Fibroblast of upper back skin (primary cell): ENCODE measurements at places on chromosomes 16 and 17.
A peak's percentile ranks its signal among the peaks of the same experiment; 100 is the strongest.

- no peak for DNase-seq
These were observed 290.0 kb downstream of the HAPSTR1 start for GRCh38 chr16:9381399-9381798.

DNA sequence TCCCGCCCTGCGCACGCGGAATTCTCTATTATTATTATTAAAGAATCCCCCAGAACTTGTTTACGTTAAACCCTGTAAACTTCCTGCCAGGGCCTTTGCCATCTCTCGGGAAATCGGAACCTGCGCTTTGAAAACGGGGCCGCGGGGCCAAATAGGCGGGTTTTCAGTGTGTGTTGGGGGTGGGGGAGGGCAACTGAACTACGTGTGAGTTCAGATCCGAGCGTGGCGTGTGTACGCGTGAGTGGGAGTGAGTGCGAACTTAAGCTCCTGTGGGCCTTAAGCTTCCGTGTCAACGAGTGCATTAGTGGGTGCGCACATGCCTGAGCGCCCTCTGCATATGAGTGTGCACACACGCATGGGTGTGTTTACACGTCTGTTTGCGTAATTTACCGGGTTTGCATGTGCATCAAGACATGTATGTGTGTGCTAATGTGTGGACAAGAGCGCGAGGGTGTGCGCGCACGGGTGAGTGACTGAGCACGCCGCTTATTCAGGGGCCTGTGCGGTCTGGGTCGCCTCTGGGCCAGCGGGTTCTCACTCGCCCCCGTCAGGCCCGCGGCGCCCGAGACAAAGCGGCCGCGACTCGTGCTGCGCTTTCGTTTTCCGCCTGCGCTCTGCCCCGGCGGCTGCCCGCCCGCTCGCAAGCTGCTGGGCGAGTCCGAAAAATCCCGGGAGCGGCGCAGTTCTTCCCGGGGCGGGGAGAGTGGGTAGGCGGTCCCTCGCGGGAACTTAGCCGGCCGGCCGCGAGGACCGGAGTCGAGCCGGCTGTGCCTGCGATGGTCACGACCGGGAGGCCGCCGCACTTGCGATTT lies 1.2 kb upstream of the FOXF1 start:
- DNase-seq: peak; percentile 58

- DNase-seq: peak; percentile 70
These were observed 22.3 kb upstream of the ZNHIT3 start for GRCh38 chr17:36463916-36464764.

GRCh38 chr17:40338058-40338457 lies 26.5 kb downstream of the GJD3 start:
- no peak for DNase-seq

- peak; percentile 94 for DNase-seq
These were observed at the start of gene TMEM100 for GRCh38 chr17:55722742-55723487. TSS of gene TMEM100 (minus strand) at chr17:55722864. CDS start at chr17:55721070, 1,794 bp downstream.

DNA sequence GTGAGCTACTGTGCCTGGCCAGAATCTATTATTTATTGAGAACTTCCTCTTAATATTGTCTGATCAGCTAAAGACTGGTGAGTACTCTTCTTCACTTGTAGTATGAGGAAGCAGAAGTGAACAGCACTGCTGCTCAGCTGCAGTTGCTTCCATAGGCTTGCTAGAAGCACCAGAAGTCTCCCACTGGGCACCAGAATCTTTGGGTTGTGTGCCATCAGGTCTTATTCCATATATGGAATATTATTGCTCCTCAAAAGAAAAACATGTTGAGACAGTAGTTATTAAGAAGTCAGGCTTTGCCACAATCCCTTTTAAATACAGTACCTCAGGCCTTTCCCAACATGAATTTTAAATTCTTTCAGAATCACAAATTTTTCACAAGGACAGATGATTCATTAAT lies 17.2 kb downstream of the SNTB2 start:
- DNase-seq: no peak

DNA sequence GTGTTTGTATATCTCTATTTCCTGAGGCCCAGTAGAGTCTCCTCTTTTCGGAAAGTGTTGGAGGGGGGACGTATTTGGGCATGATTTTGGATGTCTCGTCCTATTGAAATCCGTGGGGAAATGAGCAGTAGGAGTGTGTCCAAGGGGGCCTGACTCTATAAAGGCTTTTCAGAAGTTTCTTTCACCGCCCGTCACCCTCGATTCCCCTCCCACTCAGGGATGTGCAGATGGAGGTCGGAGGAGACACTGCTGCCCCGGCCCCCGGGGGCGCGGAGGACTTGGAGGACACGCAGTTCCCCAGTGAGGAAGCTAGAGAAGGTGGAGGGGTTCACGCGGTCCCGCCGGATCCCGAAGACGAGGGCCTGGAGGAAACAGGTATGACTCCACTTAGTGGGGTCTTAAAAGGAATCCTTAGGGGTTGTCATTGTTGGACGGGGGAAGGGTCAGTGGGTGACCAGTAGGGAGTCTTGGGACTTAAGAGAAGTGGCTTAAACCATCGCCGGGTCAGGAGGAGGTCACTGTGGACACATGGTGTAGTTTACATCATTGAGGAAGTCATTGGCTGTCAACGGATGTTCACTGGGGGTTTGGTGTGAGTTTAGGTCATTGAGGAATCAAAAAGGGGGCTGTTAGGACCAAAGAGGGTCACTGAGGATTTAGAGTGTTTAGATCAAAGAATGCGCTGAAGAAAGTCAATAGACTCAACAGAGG lies 424 bp downstream of the MON1B start:
- no peak for DNase-seq

GRCh38 chr16:569445-570254 lies at the start of gene PIGQ:
TSS of gene PIGQ (plus strand) at chr16:569968. CDS start at chr16:574075, 4,107 bp downstream.
- DNase-seq: peak; percentile 49

DNA sequence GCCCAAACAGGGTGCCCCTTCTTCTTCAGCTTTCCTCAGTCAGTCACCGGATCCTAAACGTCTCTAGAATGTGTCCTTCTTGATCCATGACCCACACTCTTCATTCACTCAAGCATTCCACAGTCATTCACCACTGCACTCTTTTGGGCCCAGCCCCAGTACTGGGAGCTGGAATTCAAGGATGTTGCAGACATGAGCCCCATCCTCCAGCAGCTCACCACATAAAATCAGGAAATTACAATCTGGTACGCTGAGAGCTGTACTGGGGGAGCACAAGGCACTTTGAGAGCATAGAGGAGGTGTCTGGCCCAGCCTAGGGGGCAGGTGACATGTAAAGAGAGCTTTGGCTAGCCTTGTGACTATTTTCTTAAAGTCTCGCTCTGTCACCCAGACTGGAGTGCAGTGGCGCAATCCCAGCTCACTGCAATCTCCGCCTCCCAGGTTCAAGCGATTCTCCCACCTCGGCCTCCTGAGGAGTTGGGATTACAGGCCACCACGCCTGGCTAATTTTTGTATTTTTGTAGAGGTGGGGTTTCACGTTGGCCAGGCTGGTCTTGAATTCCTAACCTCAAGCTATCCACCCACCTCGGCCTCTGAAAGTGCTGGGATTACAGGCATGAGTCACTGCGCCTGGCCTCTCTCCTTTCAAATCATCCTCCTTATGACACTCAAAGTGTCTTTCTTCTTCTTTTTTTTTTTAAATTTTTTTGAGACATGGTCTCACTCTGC lies 18.7 kb downstream of the CES4A start:
- DNase-seq: peak; percentile 36

DNA sequence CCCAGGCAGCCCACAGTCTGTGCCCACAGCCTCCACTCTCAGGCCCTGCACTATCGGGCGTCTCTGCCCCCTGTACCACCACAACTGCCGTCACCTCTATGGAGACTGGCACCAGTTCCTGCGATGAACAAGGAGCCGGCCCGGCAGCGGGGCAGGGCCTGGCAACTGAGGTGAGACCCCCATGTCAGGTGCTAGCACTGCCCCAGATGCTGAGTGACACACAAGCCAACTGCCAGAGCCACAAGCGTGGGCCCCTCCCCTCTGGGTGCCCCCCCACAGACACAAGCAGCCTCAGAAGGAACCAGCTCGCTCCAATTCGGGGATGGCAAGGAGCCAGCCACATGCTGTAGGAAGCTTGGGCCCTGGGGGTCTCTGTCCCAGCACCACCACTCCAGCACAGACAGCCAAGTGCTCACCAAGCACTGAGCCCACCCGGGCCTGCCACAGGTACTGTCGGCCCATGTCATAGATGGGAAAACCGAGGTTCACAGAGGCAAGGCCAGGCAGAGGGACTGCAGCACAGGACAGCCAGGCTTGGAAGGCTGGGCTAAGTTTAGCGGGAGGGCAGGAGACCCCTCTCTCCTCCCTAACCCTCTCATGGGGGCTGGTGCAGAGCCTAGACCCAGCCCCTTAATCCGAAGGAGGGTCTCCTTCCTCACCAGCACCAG lies 1.5 kb upstream of the PVALEF start:
- DNase-seq: no peak

DNA sequence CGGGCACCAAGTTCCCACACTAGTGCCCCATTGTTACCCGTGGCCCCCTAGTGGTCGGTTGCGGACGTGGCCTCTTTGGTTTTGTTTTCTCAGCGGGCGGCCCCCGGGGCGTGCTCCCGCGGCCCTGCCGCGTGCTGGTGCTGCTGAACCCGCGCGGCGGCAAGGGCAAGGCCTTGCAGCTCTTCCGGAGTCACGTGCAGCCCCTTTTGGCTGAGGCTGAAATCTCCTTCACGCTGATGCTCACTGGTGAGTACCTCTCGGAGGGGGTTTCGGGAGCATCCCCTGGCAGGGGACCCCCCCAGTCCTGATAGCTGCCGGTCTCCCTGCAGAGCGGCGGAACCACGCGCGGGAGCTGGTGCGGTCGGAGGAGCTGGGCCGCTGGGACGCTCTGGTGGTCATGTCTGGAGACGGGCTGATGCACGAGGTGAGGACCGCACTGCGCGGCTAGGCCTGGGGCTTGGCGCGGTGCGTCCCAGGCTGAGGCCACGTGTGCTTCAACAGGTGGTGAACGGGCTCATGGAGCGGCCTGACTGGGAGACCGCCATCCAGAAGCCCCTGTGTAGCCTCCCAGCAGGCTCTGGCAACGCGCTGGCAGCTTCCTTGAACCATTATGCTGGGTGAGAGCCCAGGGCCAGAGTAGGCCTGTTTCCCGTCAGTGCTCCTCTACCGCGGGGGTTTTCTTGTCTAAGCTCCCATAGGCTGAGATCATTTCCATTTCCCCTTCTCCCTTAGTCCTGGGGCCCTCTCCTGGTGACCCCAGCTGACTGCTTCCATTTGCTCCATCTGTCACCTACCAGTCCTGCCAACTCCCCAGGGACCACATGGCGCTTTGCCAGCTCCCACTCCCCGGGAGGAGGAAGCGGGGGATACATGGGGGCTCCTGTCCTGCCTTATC lies 1.7 kb downstream of the SPHK1 start:
- DNase-seq: peak; percentile 77

DNA sequence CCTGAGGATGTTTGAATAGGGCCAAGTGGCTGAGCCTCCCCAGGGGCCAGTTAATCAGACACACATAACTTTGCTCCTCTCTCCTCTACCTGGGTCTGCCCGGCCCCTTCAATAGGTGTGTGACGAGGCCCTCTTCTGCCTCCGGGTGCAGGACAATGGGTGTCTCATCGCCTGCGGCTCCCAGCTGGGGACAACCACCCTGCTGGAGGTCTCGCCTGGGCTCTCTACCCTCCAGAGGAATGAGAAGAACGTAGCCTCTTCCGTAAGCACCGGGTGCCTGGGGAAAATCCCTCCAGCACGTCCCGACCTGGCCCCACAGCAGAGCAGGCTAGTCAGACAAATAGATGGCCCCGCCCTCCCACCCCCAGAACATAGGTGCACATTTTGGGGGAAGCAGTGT lies 16.1 kb upstream of the KIF19 start:
- no peak for DNase-seq

GRCh38 chr16:68676113-68676860 lies 31.2 kb downstream of the CDH3 start:
- no peak for DNase-seq
